Uterus (tissue), 4 donors: ENCODE measurements at places on chromosomes 12 and 14. TPM values are rescaled to one million over a fixed set of nuclear protein-coding genes. Genes with fewer than 3 reads are reported as not detected.
A peak's percentile ranks its signal among the peaks of the same experiment; 100 is the strongest.

DNA sequence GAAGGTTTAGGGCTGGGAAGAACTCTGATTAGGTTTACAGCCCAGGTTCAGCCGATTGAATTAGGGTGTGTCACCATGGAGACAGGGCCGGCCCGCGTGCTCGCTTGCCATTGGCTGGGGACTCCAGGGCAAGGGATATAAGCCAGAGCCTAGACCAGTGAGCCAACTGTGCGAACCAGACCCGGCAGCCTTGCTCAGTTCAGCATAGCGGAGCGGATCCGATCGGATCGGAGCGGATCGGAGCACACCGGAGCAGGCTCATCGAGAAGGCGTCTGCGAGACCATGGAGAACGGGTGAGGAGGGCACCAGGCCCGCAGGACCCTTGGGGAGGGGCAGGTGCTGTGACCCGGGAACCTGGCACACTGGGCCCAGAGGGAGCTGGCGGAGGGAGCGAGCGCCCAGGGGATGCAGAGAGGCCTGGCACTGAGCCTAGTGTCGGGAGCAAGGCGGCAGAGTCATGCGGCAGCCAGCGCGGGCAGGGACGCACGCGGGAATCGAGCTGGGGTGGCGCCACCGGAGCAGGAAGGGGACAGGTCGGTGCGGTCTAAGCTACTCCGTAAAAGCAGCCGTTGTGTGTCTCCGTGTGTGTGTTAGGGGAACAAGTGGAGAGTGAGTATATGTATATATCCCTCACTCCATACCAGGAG, at the start of gene PNP:
Gene PNP, plus strand, starts transcription at position 165 of the 648 bp plus-strand sequence. Its CDS starts 119 bp downstream, at position 284.
- peaks cover 4% of the 10 kb centered on the region for H3K4me1 ChIP-seq
- H3K4me3 ChIP-seq: peak within 1 kb of the TSS; percentile 71
- no peaks in the 10 kb centered on the region for H3K36me3 ChIP-seq
- DNase-seq: peak; percentile 88

DNA sequence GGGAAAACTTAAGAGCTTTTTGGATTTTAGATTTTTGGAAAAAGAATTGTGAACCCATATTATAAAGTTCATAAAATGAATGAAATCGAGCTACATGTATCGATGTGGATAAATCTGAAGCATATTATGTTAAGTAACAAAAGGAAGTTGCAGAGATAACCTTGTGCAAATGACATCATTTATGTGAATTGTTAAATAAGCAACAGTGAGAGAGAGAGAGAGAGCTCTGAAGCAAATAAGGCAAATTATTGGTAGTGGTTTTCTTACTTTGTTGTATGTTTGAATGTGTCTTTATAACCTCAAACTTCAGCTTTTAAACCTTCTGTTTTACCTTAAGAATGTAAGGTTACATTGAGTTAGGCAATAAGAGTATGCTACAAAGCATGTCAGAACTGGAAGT, 78.8 kb downstream of the ERC1 start:
- DNase-seq: no peak
- no peak overlapping the region for H3K4me3 ChIP-seq
- H3K27me3 ChIP-seq: no peaks in the 10 kb centered on the region
- no peaks in the 10 kb centered on the region for H3K4me1 ChIP-seq
- H3K36me3 ChIP-seq: no peaks in the 10 kb centered on the region

The GALNT8 gene
- 0.70 TPM for total RNA-seq

DNA sequence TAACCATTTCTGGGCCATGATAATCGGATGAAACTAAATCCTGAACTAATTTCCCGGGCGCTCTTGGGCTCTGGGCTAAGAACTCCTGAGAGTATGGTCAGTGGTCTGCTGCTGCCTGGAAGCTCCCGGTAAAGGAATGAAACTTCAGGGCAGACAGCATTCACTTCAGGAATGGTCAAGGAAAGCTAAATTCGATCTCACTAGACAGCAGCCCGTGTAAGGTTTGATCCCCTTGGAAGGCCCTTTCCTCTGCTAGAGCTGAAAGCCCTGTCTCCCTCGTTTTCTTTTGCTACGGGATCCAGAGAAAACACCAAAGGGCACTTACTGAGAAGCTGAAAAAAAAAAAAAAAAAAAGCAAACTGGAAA, 680 bp downstream of the ASB8 start:
- peak overlapping the region; percentile 85 for H3K27ac ChIP-seq
- DNase-seq: no peak
- H3K4me1 ChIP-seq: no peaks in the 10 kb centered on the region
- no peaks in the 10 kb centered on the region for H3K36me3 ChIP-seq

The SCN8A gene
- total RNA-seq: 1.3 TPM

DNA sequence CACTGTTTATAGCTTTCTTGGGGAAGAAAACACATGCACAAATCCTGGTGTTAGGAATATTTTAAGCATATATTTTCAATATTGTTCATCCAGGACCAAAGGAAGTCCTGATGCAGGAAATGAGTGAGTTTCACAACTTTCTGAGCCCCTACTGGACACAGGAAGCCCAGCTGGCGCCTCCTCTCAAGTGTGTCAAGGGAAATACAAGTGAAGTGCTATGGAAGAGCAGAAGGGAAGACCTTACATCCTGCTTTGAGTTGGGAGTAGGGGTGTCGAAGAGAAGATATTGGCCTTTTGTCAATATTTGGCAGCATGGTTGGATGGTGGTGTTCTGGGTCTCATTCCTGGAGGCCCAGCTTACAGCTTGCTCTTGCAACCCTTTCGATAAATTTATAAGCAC, 66.1 kb upstream of the ZDHHC17 start:
- H3K27ac ChIP-seq: no peak overlapping the region
- no peaks in the 10 kb centered on the region for H3K27me3 ChIP-seq
- no peak for DNase-seq
- H3K4me1 ChIP-seq: no peaks in the 10 kb centered on the region

DNA sequence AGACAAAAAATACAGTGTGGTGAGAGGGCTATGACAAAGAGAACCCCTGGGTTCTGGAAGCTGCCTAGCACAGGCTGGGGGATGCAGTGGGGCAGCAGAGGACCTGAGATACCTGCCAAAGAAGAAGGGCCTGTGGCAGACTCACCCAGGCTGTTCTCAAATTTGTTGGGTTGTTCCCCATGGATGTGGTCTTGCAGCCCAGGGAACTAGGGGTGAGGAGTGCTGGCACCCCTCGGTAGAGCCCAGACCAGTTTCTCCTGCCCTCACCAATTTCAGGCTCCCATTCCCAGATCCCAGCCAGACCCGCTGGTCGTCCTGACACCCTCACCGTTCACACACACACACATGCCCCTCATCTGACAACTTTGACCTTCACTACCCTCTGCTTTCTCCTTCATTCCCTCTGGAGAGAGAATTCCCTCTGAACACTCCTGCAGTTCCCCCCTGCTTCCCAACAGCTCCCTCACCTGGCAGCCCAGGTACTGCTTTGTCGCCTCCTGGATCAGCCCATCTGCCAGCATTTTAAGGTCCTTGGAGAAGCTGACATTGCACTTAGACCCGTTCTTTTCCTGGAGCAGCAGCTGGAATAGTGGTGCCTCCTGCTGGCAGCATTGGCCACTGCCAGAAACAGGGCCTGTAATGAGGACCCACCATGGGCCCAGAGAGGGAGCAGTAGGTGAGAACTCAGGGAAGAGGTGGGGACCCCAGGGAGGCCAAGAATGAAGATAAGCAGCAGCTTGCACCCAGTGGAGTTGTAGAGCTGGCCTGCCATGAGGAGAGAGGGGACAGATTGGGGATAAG, 5.9 kb upstream of the GDF11 start:
- no peaks in the 10 kb centered on the region for H3K27me3 ChIP-seq
- H3K4me3 ChIP-seq: no peak overlapping the region
- peak overlapping the region; percentile 87 for H3K27ac ChIP-seq
- peak; percentile 61 for DNase-seq
- H3K4me1 ChIP-seq: no peaks in the 10 kb centered on the region

GRCh38 chr12:124381456-124382296, 86.8 kb downstream of the RFLNA start:
- H3K4me3 ChIP-seq: no peak overlapping the region
- peaks cover 45% of the 10 kb centered on the region for H3K4me1 ChIP-seq
- no peaks in the 10 kb centered on the region for H3K27me3 ChIP-seq
- DNase-seq: peak; percentile 92

DNA sequence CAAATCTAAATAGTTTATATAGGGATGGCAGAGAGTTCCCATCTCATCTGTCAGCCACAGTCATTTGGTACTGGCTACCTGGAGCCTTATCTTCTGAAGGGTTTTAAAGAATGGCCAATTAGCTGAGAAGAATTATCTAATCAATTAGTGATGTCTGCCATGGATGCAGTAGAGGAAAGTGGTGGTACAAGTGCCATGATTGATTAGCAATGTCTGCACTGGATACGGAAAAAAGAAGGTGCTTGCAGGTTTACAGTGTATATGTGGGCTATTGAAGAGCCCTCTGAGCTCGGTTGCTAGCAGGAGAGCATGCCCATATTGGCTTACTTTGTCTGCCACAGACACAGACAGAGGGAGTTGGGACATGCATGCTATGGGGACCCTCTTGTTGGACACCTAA, 7.9 kb upstream of the OAS2 start:
- no peaks in the 10 kb centered on the region for H3K4me1 ChIP-seq
- H3K36me3 ChIP-seq: no peaks in the 10 kb centered on the region
- DNase-seq: no peak
- H3K27ac ChIP-seq: no peak overlapping the region
- H3K4me3 ChIP-seq: no peak overlapping the region
- H3K27me3 ChIP-seq: no peaks in the 10 kb centered on the region

DNA sequence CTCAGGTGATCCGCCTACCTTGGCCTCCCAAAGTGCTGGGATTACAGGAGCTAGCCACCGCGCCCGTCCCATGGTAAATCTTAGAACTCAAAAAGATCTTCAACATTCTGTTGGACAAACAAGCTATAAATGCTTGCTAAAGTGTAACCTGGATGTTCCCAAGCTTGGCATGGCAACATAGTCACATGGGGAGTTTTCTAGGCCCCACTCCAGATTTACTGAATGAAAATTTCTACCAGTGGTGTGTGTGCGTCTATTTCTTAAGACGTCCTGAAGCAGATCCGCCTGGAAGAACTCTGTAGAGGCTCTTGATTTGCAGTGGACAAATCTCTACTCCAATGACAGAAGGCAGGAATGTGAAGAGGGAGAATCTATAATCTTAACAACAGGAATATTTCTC, 59.9 kb downstream of the ZFYVE21 start:
- no peaks in the 10 kb centered on the region for H3K36me3 ChIP-seq
- no peak for DNase-seq
- no peaks in the 10 kb centered on the region for H3K27me3 ChIP-seq
- no peak overlapping the region for H3K27ac ChIP-seq
- no peak overlapping the region for H3K4me3 ChIP-seq

- H3K36me3 ChIP-seq: no peaks in the 10 kb centered on the region
- no peak overlapping the region for H3K4me3 ChIP-seq
- H3K27ac ChIP-seq: no peak overlapping the region
- peaks cover under 1% of the 10 kb centered on the region for H3K4me1 ChIP-seq
Measured at GRCh38 chr12:116171549-116171948, 105.9 kb downstream of the MED13L start.

DNA sequence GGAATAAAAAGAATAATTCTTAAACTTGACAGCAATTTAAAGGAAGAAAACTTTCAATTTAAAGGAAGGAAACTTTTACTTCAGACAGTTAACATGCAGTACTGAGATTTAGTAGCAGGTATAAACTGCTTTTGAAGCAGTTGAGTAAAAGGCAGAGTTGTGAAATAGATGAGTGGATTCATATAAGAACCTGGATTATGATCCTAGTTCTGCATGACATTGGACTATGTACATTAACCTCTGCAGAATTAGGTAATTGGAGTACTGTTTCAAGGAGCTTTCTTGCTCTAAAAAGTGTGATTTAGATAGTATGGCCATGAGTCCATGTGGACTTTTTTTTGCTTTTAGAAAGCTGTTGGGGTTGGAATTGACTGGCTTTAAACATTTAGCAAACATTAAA, 29.7 kb downstream of the ATP2A2 start:
- no peaks in the 10 kb centered on the region for H3K36me3 ChIP-seq
- H3K27ac ChIP-seq: peak overlapping the region; percentile 20
- H3K4me1 ChIP-seq: no peaks in the 10 kb centered on the region
- H3K4me3 ChIP-seq: no peak overlapping the region

DNA sequence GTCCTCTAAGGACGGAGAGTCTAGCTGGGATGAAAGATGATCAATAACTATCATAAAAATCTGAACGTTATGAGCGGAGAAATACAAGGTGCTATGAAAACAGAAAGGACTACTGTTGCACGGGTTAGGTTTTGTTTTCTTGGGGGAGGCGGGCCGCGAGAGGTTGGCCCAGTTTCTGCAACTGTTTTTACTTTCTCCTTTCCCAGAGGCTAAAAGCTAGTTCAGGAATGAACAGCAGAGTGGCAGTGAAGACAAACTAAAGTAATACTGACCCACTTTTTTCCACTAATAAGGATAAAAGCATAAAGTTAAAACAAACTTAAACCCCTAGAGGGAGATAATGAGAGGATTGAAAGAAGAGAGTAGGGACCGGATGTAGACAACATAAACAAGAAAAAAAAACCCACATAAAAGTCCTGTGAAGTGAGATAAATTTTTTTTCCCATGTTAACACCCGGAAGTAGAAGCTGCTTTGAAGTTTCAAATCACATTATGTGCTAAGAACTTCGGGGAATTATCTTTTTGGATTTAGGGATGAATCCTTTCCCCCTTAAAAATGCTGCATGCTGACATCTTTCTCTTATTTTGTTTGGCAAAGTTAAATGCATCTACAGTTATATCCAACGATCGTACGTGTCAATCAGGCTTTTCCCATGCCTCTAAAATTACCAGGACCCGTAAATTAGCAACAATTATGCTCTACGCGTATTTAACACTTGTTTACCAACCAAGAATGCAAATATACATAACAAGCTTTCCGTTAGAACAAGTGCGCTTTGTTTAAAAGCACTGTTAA, 1.0 kb upstream of the CDK17 start:
- H3K36me3 ChIP-seq: no peaks in the 10 kb centered on the region
- H3K4me3 ChIP-seq: peak overlapping the region; percentile 98
- DNase-seq: no peak
- H3K27me3 ChIP-seq: no peaks in the 10 kb centered on the region

DNA sequence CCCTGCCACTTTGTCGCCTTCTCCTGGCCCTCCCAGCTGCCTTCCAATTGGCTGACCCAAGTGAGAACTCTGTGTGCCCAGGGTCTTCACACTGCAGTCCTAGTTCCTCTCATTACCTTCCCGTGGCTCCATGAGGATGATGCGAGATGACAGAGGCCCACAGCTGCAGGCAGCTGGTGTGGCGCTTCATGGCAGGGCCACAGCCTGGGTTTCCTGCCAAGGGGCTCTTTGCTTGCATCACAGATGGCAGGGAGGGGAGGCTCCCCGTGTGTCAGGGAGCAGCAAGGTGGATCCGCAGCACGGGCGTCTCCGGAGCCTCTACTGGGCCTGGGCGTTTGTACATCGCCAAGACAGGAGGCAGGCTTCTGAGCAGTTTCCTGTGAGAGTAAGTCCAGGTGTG, 28.9 kb downstream of the DEGS2 start:
- H3K27me3 ChIP-seq: no peaks in the 10 kb centered on the region
- no peak overlapping the region for H3K4me3 ChIP-seq
- H3K36me3 ChIP-seq: no peaks in the 10 kb centered on the region
- H3K4me1 ChIP-seq: peaks cover 4% of the 10 kb centered on the region
